ENCODE measurements at places on chromosomes 13 and 19.

GRCh38 chr13:51843529-51843928 lies 1.4 kb downstream of the TMEM272 start:
- H3K27me3 ChIP-seq: no peaks in the 10 kb centered on the region
- no peak overlapping the region for H3K27ac ChIP-seq
- H3K4me3 ChIP-seq: no peak overlapping the region
- no peak for DNase-seq
- H3K4me1 ChIP-seq: peaks cover 10% of the 10 kb centered on the region

GRCh38 chr19:24057144-24057543 lies 29.8 kb upstream of the ZNF254 start:
- H3K36me3 ChIP-seq: peaks cover 29% of the 10 kb centered on the region
- H3K27me3 ChIP-seq: no peaks in the 10 kb centered on the region
- no peak overlapping the region for H3K4me3 ChIP-seq
- H3K4me1 ChIP-seq: no peaks in the 10 kb centered on the region

DNA sequence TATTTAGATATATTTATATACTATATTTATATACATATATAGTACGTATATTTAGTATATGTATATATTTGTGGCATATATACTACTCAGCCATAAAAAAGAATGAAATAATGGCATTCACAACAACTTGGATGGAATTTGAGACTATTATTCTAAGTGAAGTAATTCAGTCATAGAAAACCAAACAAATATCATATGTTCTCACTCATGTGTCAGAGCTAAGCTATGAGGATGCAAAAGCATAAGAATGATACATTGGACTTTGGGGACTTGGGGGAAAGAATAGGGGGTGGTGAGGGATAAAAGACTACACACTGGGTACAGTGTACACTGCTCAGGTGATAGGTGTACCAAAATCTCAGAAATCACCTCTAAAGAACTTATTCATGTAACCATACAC lies 1015.7 kb downstream of the EFNB2 start:
- H3K36me3 ChIP-seq: no peaks in the 10 kb centered on the region
- H3K4me1 ChIP-seq: no peaks in the 10 kb centered on the region
- no peaks in the 10 kb centered on the region for H3K27me3 ChIP-seq
- H3K27ac ChIP-seq: no peak overlapping the region
- H3K4me3 ChIP-seq: no peak overlapping the region

DNA sequence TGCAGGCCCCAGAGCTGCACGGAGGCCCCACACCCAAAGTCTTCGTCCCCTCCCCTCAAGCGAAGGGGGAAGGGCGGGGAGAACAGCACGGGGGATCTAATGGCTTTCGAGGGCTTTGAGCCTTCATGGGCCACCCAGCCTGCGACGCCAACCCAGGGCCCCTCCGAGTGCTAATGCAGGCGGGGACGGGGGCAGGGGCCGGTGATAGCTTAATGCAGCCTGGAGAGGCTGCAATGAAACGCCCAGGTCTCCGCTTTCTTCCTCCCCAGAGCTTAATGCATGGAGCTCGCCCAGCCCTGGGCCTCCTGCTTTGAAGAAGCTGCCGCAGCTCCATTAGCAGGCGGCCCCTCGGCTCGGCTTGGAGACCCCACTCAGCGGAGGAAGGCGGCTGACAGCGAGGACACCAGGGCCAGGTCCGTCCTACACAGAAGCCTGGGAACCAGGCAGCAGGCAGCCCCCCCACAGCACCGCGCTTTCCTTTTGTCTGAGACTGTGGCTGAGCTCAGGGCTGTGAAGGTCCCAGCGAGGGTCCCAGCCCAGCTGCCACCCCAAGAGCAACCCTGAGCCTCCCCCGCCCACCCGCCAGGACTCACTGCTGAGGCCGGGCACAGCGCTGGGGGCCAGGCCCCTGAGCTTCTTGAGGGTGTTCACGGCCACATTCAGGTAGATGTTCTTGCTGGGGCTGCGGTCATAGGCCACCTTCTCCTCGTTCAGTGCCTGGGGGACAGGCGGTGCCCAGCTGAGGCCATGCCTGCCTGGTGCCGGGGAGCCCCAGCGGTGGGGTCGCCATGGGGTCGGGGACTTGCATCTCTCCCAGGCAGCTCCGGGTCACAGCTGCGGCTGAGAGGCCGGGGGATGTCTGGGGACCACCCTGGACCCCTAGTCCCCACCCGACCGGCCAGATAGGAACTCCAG lies 7.5 kb upstream of the ATP8B3 start:
- peaks cover 70% of the 10 kb centered on the region for H3K36me3 ChIP-seq
- DNase-seq: no peak
- H3K4me1 ChIP-seq: no peaks in the 10 kb centered on the region

DNA sequence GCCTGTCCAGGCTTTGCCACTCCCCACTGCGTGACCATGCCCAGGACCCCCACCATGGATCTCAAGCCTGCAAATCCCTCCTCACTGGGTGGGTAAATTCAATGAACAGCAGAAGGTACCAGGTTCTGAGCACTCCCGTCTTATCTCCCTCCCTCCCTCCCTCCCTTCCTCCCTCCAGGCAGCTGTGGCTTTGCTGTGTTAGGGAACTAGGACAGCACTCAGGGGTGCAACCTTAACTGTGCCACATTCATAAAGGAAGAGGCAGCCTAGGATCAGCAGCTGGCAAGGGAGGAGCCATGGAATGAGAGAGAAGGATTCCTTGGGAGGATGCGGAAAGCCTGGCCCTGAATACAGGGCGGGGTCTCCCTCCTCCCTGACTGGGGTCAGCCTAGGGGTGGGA lies 5.6 kb downstream of the CEACAM4 start:
- H3K36me3 ChIP-seq: no peaks in the 10 kb centered on the region
- H3K4me1 ChIP-seq: no peaks in the 10 kb centered on the region
- no peak overlapping the region for H3K27ac ChIP-seq
- no peak for DNase-seq
- H3K4me3 ChIP-seq: no peak overlapping the region
- H3K27me3 ChIP-seq: no peaks in the 10 kb centered on the region

DNA sequence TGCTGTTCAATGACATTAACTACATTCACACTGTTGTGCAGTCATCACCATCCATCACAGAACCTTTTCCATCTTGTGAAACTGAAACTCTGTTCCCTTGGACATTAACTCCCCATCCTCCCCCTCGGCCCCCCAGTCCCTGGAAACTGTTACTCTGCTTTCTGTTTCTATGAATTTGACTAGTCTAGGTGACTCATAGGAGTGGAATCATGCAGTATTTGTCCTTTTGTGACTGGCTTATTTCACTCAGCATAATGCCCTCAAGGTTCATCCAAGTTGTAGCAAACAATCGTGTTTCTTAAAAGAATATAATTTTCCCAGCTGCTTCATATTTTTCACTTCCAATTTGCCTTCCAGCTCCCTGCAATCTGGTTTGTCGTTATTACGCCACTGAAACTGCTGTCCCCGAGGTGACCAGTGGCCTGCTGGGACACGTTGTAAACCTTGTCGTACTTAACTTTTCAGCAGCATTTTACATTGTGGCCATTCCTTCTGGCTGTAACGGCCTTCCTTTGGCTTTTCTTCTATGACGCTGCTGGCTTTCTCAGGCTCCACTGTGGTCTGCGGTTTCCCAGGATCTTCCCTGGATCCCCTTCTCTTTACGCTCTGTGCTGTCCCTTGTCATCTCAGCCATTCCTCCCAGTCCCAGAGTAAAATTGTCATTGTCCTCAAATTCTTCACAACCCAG lies 74.0 kb downstream of the DHRS12 start:
- no peaks in the 10 kb centered on the region for H3K27me3 ChIP-seq
- H3K4me1 ChIP-seq: peaks cover 33% of the 10 kb centered on the region
- peak overlapping the region; percentile 43 for H3K4me3 ChIP-seq
- H3K27ac ChIP-seq: peak overlapping the region; percentile 90
- peak; percentile 28 for DNase-seq

- H3K4me1 ChIP-seq: peaks cover 6% of the 10 kb centered on the region
- H3K27ac ChIP-seq: no peak overlapping the region
- H3K36me3 ChIP-seq: no peaks in the 10 kb centered on the region
- no peak for DNase-seq
- no peaks in the 10 kb centered on the region for H3K27me3 ChIP-seq
Measured at GRCh38 chr13:39329182-39329639, 273.8 kb downstream of the LHFPL6 start.

GRCh38 chr13:39968646-39969475 lies 313.4 kb downstream of the COG6 start:
- H3K36me3 ChIP-seq: no peaks in the 10 kb centered on the region
- no peaks in the 10 kb centered on the region for H3K27me3 ChIP-seq
- H3K27ac ChIP-seq: no peak overlapping the region
- H3K4me1 ChIP-seq: no peaks in the 10 kb centered on the region

GRCh38 chr19:2239771-2240770 lies 3.4 kb downstream of the SF3A2 start:
- H3K27me3 ChIP-seq: no peaks in the 10 kb centered on the region
- peaks cover 49% of the 10 kb centered on the region for H3K4me1 ChIP-seq
- H3K4me3 ChIP-seq: peak overlapping the region; percentile 74

DNA sequence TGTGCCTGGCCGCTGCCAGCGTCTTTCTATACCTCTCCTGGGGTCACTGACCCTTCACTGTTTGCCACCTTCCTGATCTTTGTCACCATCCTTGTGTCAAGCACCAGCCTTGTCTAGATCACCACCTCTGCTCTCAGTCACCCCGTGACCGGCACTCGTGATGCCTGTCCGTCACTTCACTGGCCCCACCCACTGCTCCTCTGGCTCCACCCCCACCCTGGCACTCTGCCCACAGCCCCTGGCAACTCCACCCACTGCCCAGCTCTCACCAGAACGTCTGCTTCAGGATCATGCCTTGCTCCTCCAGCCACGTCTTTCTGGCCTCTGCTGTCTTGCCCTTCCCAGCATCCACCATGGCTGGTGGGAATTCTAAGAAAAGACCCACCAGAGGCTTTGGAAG lies 24.8 kb upstream of the PLA2G4C start:
- DNase-seq: no peak
- no peaks in the 10 kb centered on the region for H3K4me1 ChIP-seq
- no peak overlapping the region for H3K4me3 ChIP-seq
- H3K27ac ChIP-seq: no peak overlapping the region
- no peaks in the 10 kb centered on the region for H3K36me3 ChIP-seq

- no peak overlapping the region for H3K4me3 ChIP-seq
- no peaks in the 10 kb centered on the region for H3K36me3 ChIP-seq
- DNase-seq: no peak
- no peaks in the 10 kb centered on the region for H3K27me3 ChIP-seq
- H3K4me1 ChIP-seq: peaks cover 26% of the 10 kb centered on the region
Measured at GRCh38 chr13:44686531-44686934, 110.4 kb upstream of the TSC22D1 start.

DNA sequence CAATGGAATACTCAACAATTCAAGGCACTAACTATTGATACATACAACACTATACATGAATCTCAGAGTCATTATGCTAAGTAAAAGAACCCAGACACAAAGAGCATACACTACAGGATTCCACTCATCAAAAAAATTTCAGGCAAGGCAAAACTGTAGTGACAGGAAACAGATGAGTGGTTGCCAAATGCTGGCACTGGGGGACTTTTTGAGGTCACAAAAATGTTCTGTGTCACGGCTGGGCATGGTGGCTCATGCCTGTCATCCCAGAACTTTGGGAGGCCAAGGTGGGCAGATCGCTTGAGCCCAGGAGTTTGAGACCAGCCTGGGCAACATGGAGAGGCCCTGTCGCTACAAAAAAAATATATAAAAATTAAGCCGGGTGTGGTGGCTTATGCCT lies 129.4 kb downstream of the KL start:
- no peaks in the 10 kb centered on the region for H3K27me3 ChIP-seq
- H3K36me3 ChIP-seq: no peaks in the 10 kb centered on the region
- peak overlapping the region; percentile 4 for H3K27ac ChIP-seq
- DNase-seq: no peak

DNA sequence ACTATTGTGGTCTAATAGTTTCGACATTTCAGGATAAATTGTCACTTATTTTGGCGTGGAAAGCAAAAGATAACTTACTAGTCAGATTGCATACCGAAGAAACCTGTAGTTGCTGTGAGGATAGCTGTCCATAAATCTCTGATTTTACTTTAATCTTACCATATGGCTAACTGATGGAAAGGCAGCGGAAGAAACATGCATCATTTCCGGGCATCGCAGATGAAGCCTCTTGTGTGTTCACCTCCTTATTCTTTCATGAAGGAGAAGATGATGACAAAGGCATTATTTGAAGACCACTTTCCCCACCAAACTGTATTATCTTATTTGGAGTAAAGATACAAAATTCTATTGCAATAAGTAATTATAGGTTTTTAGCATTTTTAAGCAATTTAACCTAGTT lies 763.6 kb upstream of the SLITRK6 start:
- H3K4me1 ChIP-seq: no peaks in the 10 kb centered on the region
- H3K4me3 ChIP-seq: no peak overlapping the region
- no peak overlapping the region for H3K27ac ChIP-seq
- H3K36me3 ChIP-seq: no peaks in the 10 kb centered on the region
- no peak for DNase-seq

DNA sequence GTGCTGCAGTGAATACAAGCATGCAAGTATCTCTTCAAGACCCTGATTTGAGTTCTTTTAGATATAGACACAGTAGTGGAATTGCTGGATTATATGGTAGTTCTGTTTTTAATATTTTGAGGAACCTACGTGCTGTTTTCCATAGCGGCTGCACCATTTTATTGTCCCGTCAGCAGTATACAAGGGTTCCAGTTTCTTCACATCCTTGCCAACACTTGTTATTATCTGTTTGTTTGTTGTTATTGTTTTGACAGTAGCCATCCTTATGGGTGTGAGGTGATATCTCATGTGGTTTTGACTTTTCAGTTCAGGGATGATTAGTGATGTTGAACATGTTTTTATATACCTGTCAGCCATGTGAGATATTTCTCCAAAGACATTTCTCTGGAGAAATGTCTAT lies 53.2 kb downstream of the TNFRSF19 start:
- H3K4me3 ChIP-seq: no peak overlapping the region
- DNase-seq: no peak
- H3K36me3 ChIP-seq: no peaks in the 10 kb centered on the region

- no peak for DNase-seq
- H3K4me1 ChIP-seq: no peaks in the 10 kb centered on the region
- no peak overlapping the region for H3K27ac ChIP-seq
- no peak overlapping the region for H3K4me3 ChIP-seq
- H3K36me3 ChIP-seq: no peaks in the 10 kb centered on the region
Measured at GRCh38 chr13:24264976-24265375, 44.4 kb upstream of the C1QTNF9 start.

GRCh38 chr19:8688930-8689329 lies 9.7 kb downstream of the ACTL9 start:
- H3K4me3 ChIP-seq: no peak overlapping the region
- no peak overlapping the region for H3K27ac ChIP-seq
- H3K36me3 ChIP-seq: no peaks in the 10 kb centered on the region
- DNase-seq: no peak

All from thoracic aorta (tissue), 2 donors.